ENCODE measurements at places on chromosomes 2 and 18.

DNA sequence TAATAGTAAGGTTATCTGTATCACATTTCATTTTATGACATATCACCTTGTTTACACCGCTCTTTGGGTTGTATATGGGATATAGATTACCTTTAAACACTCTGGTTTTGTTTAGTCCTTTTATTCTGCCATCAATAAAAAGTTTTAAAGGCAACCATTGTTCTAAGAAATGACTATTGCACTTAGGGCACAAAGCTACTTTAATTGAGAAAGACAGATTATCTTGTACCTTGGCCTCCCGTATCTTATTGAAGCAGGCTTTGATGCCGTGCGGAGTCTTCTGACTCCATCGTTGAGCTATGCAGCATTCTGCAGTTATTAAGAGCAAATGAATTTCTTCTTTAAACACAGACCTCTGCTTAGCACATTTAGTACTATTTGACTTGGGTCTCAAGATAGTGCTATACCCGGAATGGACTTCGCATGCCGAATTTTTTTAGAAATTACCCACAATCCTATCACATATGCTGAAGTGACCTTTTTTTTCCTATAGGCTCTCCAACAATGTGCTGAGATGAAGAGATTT, 16.7 kb downstream of the PKDCC start:
- no peak for DNase-seq

DNA sequence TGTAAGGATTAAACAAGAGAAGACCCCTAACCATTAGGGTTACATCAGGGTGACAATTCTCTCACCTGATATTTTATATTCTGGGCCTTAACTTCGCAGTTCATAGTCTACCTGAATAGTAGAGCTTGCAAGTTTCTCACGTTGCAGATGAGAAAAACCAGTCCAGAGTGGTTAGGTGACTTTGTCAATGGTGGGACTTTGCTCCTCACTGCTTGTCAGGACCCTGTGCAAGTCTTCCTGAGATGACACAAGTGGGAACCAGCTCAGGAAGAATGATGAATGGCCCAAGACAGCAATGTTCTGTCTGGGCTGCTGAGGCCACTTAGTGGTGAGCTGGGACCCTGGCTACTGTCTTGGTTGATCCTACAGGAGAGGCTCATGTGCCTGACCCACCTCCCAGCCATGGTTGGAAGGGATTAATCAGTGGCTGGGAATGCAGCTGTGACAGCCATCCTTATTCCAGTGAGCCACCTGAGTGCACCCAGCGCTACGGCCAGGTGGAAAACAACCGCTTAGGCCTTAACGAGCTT, 16.9 kb downstream of the LGALSL start:
- DNase-seq = no peak

GRCh38 chr18:10840743-10841142, 308.6 kb downstream of the PIEZO2 start:
- DNase-seq = no peak

DNA sequence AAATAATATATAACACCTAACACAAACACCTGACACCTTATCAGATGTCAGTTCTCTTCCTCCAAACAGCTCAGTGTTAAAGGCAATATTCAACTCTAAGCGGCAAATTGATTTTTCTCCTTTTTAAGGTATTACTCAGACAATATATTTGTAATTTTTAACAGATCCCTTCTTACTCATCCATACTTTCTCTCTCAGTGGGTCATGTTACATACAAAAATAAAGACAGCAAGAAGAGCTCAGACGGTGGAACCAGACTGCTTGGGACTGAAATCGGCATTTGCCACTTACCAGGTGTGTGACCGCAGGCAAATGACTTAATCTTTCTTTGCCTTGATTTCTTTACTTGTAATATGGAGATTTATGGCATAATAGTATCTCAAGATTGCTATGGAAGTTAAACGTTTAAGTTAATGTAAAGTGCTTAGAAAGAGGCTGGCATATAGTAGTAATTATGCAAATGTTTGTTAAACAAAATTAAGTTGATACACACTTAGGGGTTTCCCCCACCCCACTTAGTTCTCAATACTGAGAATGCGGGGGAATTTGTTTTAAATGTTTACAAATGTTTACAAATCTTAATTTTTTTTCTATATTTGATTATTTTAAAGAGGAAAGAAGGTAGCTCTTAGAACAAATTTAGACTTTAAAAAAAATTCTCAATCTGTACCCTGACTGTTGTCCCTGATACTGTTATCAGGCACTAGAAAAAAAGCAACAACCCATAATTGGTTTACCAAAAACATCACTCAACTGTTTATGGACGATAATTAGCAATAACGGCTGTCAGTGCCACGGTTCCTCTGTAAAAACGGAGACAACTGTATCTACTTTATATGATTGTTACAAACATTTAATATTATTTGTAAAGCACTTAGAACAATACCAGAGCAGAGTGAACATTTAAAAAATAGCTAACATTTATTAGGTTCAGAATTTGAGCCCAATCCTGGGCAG, 25.6 kb downstream of the MAP3K2 start:
- no peak for DNase-seq

GRCh38 chr18:44410740-44411139, 269.9 kb upstream of the SETBP1 start:
- DNase-seq = no peak

GRCh38 chr2:24830351-24830750, 37.1 kb downstream of the CENPO start:
- no peak for DNase-seq

- no peak for DNase-seq
Observed at GRCh38 chr18:4035521-4035920, 419.6 kb downstream of the DLGAP1 start.

DNA sequence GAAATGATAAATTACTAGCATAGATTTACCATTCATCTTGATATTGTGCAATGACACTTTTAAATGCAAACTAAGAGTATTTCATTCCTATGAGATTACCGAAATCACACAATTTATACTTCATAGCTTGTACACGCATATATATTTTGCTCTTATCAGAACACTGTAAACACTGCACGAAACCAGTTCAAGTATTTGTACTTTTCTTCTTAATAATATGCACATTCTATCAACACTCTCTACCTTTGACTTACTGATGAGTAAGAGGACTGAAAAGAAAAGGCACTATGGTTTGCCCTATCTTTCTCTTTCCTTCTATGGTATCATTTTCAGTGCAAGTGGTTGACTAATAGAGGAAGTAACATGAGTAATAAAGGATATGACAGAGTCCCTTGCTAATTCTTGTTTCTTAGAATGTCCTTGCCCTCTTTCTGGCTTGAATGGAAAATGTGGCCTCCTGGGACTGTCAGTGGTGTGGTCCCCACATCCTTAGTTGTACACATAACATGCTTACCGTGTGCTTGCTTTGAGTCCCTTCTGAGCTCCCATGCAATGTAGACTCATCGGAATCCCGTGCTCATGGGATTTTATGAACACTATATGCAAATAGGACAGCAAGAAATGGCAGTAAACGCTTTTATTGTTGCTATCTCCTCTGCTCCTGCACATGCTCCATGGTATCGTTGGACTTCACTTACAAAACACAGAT, 363.5 kb upstream of the TNP1 start:
- no peak for DNase-seq

DNA sequence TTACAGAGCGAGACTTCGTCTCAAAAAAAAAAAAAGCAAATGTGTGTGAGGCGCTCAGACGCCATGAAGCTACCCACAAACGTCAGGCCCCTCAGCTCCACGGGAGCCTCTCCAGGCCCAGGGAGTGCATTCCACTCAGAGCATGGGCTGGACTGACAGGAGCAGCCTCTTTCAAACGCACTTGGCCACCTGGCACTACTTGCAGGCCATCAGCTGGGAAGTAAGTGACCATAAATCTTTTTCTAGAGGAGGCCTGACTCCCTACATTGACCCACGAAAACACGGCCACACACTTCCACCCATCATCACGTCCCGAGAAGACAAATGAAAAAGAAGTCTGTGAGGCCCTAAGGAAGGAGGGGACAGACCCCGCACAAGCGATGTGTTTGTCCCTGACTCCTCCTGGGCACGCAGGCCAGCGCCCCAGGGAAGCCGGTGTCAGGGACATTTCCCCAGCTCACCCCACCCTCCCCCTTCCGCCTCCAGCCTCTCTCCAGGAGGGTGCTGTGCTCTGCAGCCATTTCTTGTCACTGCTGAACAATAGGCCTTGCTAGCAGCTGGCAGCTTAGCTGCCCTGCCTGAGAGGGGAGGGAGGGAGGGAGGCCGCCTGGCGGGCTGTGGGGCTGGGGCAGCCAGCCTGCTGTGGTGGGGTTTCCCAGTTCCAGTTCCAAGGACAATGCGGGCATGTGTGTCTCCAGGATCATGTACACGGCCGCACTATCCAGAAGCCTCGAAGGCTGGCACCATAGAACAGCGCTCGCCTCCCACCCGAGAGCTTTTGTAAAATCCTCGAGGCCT, 26.6 kb downstream of the SERTAD2 start:
- no peak for DNase-seq

DNA sequence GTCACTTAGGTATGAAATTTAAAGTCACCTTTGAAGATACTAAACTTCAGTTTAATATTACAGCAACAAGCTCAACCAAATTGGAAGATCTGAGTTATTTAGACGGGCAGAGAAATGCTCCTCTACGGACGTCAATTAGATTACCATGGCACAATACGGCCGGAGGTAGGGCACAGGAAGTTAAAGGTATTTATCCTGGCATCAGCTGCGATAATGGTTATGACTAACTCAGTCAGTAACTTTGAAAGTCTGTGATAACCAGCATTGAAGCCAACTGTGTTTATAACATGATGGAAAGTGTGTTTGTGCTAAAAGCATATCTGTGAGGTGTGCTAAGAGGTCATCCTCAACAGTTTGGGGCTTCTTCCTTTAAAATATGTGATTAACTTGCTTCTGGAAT, 117.3 kb downstream of the WDSUB1 start:
- DNase-seq = no peak
